ENCODE measurements at places on chromosomes 12 and 14.

GRCh38 chr12:3185260-3185870 lies 108.2 kb downstream of the TSPAN9 start:
- DNase-seq: no peak

GRCh38 chr12:13443498-13443897 lies 247.0 kb downstream of the EMP1 start:
- no peak for DNase-seq

- DNase-seq: no peak
Measured at GRCh38 chr14:78598046-78598920, 428.1 kb downstream of the NRXN3 start.

- no peak for DNase-seq
Measured at GRCh38 chr12:12156116-12156515, 85.4 kb downstream of the BCL2L14 start.

DNA sequence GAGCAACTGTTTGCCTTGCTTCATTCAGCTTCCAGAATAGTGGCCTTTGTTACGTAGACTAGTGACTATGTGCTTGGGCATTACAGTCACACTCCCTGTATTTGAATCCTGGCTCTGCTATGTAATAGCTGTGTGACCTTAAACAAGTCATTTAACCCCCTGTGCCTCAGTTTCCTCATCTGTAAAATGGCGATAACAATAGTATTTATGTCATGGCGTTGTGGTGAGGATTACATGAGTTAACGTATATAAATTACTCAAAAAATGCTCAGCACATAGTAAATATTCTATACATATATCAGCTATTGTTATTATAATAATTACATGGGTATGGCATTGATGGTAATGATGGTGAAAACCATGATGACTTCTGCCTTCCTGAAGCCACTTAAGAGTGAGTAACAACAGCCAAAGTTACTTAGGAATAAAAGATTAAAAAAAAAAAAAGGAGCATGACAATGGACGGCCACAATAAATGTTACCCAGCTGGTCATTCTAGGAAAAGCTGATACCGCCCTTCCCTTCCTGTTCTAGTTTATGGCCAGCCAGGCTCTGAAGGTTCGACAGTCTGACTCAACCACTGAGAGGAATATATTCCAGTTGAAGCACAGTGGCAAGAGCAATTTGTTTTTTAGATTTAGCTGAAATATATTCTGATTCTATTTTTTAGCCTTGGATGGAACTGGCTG lies 9.9 kb upstream of the ADIPOR2 start:
- no peak for DNase-seq

DNA sequence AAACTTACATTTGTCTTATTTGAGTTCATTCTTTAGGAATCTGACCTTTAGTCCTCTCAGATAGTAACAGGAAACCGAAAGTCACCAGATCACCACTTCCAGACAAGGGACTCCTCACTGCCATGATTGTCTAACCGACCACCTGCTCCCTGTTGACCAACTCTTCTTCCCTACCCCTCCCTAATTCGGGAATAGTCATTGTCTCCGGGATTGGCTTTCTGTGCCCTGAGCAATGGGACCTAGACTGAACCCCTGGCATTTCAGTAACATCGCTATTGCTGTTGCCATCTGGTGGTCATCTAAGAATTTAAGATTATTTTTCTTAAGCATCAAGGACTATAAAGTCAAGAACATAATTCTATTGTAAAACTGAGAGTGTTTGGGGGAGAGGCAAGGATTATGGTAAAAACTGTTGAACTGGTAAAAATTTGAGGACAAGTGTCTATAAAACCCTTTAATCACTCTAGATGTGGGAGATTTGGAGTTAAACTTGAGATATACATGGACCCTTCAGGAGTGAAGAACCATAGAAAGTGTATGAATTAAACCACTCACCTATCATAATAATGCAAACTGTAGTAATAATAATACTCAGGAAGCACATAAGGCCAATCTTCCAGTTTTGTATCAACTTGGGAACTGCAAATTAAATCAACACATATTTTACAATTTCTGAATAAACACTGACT lies 6.3 kb downstream of the CLEC2A start:
- DNase-seq: no peak

DNA sequence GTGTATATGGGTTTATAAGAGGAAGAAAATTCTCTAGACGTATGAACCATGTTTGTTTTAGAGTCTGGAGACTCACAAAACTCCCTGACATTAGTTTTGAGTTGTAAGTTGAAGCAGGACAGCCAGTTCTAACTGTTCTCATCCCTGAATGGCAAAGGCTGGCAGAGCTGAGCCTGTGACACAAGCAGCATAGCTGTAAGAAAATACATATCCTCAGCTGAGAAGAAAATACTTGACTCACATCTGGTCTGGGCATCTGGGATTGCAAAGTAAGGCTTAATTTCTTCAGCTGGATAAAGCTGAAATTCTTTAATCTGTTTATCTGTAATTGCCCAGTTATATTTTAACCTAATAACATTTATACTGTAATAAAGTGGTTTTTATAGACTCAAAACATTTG lies 156.3 kb downstream of the PELI2 start:
- no peak for DNase-seq

- peak; percentile 80 for DNase-seq
Measured at GRCh38 chr14:55579724-55580469, at the start of gene KTN1. KTN1 (plus strand) TSS chr14:55580207; CDS start chr14:55612049, 31,842 bp downstream.

GRCh38 chr14:50423529-50423928 lies 26.8 kb upstream of the CDKL1 start:
- DNase-seq: no peak

DNA sequence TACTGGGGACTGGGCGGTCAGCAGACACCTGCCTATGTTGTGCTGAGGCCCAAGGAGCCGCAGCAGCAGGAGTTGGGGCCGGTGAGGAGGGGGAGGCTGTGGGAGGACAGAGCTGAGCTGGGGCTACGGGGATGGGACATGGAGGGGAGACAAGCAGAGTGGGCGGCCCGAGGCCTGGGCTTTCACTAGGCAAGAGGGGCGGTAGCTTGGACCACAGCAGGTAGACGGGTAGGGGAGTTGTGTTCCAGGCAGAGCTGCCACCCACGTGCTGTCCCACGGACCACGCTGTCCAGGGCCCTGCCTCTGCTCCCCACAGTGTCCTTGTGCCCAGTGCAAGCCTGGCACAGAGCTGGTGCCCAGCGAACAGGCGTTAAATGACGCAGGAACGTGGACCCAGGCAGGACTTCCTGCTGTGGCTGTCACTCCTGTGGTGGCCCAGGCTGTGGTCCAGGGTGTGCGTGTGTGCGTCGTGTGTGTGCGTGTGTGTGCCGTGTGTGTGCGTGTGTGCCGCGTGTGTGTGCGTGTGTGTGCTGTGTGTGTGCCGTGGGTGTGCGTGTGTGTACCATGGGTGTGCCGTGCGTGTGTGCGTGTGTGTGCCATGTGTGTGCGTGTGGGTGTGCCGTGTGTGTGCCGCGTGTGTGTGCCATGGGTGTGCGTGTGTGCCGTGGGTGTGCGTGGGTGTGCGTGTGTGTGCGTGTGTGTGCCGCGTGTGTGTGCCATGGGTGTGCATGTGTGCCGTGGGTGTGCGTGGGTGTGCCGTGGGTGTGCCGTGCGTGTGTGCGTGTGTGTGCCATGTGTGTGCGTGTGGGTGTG lies 6.8 kb downstream of the CEP170B start:
- no peak for DNase-seq

GRCh38 chr12:87304406-87304805 lies 724.8 kb downstream of the C12orf50 start:
- DNase-seq: no peak

DNA sequence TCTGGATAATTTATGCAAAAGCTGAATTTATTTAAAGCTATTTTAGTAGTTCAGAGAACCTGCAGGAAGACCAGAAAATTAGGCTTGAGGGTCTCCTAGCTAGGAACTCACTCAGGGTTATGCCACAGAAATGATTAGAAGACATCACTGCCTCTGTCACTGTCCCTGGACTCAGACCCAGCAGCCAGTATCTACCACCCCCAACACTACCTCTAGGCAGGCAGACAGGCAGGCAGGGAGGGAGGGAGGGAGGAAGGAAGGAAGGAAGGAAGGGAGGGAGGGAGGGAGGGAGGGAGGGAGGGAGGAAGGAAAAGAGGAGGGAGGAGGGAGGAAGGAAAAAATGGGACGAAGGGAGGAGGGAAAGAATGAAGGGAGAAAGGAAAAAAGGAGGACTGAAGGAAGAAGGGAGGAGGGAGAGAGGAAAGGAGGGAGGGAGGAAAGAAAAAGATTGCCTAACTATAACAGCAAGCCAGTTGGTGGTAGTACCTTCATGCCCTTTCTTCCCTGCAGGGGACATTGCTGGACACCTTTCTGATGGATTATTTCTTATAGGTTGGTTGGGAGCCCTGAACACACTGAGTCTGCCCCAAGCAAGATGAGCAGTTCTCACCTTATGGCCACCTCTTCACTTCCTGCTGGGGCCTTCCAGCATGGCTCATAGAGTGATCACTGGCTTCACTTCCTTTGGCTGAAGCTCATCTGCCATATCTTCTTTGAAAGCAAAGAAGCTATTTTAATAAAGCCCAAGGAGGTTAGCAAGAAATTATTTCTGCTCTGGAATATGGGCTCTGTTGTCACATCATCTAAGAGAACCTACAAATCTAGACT lies 49.7 kb downstream of the KICS2 start:
- DNase-seq: no peak

GRCh38 chr14:79299162-79299561 lies 912.1 kb downstream of the DIO2 start:
- DNase-seq: no peak

GRCh38 chr14:94342334-94342934 lies 19.3 kb upstream of the SERPINA6 start:
- DNase-seq: no peak

- peak; percentile 40 for DNase-seq
Measured at GRCh38 chr14:98210045-98210672, 1061.8 kb downstream of the BCL11B start.

DNA sequence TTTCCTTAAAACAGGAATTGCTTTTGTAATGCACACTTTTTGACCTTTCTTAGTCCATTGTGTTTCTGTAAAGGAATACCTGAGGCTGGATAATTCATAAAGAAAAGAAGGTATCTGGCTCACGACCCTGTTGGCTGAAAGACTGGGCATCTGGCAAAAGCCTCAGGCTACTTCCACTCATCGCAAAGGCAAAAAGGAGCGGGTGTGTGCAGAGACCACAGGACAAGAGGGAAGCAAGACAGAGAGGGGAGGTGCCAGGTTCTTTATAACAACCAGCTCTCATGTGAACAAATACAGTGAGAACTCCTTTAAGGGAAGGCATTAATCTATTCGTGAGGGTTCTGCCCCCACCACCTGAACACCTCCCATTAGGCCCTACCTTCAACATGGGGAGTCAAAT lies 182.1 kb downstream of the C12orf50 start:
- DNase-seq: no peak

DNA sequence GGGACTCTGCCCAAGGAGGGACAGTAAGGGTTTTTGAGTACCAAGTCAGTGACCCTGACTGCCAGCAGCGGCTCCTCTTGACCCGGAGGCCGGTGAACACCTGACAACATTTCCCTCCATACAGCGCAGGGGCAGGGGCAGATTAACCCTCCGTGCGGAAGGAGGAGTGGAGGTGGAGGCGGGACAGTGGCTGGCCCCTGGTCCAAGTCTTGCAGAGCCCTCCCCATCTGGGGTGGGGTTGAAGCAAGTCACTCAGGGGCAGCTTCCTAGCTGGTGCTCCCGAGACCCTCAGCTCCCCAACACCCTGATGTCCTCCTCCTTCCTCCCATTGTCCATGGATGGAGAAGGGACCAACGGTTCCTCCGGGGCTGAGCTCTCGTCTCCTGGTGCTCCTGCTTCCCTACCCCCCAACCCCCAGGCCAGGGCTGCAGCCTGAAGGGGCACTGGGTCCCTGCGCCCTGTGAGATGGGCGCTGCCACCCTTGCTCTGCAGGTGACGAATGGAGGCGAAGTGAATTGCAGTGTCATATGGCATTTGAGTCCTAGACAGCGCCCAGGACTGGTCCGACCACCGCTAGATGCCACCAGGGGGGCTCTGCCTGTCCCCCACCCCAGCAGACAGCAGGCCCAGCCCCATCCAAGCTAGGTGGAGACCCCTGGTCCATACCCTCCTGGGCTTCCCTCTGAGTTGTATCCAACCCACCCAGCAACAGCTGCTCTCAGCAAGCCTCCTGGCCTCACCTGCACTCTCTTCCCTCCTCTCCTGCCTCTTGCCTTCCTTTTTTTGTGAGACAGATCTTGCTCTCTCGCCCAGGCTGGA lies 7.0 kb upstream of the AMN start:
- DNase-seq: no peak

GRCh38 chr14:56135001-56135400 lies 16.8 kb downstream of the PELI2 start:
- no peak for DNase-seq

DNA sequence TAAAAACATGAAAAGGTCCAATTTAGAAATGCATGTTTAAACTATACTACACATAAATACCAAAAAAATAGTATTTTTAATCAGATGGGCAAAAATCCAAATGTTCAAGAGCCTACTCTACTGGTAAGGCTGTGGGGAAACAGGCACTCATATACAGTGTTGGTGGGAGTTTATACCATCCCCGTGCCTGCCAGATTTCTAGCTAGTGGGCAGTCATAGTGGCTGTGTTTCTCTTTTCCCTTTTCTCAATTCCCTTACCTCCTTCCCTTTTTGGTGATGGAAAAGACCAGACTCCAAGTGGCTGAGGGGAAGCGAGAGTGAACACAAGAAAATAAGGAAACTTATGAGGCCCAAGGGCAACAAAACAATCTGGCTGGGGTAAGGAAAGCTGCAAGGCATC lies 14.7 kb downstream of the ZNF641 start:
- no peak for DNase-seq

GRCh38 chr12:105502426-105502930 lies 172.0 kb downstream of the C12orf75 start:
- DNase-seq: no peak

- DNase-seq: no peak
Measured at GRCh38 chr12:107349008-107349747, 255.8 kb upstream of the CRY1 start.

- no peak for DNase-seq
Measured at GRCh38 chr14:102574281-102575159, 17.9 kb upstream of the RCOR1 start.

DNA sequence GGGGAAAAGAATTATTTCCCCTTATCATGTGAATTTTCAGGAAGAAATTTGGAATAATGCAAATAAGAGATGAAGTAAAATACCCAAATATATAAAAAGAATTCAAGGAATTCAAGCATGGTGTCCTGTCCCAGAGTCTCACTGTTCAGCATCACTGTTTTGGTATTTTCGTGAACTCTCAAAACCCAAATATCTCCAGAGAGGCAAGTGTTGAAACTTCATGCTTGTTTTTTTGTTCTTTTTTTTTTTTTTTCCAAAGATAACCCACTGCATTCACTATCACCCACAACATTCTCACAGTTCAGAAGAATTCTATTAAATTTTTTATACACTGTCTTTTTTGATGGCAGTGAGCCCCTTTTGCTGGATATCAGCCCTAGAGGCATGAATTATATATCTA lies 354.9 kb downstream of the DIO2 start:
- no peak for DNase-seq

- no peak for DNase-seq
Measured at GRCh38 chr12:57165741-57166140, 18.3 kb upstream of the LRP1-AS start.

- DNase-seq: no peak
Measured at GRCh38 chr12:6824901-6825381, 3.3 kb upstream of the P3H3 start.

Data from activated gamma-delta T cell (primary cell).